ENCODE measurements at places on chromosomes 6 and 20.

DNA sequence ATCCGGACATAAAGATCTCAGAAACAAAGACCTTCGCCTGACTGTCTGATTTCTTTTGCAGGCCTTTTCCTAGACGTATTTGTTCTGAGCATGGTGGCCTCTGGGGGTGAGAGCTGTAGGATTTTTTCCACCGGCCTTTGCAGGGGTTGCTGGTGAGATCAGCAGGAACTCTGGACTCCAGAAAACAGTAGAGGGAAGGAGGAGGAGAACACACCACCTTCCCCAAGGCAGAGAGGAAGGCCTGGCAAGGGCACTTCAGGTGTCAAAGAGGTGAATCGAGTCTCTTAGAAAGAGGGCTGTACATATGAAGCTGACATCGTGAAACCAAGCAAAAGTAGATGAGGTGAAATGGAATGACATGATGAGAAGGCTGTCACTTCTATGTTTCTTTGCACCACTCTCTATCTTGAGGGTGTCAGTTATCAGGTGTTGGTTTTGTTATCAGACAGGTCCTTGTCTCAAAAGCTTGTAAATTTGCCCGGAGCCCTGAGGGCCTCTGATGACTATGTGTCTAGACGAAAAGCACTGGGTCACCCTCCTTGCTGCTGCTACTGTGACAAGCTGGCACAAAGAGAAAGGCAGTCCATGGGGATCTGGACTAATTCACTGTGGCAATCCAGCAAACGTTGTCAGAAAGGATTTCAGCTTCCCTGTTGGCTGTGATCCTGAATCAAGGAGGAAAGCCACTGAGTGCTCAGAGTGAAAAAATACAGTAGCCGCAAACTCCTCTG, 91.3 kb upstream of the MAP3K7 start:
- DNase-seq, result no peak

DNA sequence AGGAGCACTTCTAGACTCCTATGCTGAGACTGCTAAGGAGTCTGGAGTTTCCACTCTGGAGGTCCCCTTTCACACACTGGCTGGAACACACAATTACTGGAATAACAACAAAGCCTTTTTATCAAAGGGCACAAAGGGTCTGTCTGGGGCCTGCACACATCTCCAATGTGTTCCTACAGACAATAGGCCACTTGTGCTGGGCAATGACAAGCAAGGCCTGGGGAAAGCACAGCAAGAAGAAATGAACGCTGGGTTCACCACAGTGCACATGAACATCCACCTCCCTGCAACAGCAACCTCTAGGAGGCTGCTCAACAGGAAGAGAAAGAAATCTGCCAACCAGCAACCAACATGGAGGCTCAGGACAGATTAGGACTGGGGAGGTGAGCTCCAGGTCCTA, 43.9 kb downstream of the TRPC4AP start:
- DNase-seq, result no peak

DNA sequence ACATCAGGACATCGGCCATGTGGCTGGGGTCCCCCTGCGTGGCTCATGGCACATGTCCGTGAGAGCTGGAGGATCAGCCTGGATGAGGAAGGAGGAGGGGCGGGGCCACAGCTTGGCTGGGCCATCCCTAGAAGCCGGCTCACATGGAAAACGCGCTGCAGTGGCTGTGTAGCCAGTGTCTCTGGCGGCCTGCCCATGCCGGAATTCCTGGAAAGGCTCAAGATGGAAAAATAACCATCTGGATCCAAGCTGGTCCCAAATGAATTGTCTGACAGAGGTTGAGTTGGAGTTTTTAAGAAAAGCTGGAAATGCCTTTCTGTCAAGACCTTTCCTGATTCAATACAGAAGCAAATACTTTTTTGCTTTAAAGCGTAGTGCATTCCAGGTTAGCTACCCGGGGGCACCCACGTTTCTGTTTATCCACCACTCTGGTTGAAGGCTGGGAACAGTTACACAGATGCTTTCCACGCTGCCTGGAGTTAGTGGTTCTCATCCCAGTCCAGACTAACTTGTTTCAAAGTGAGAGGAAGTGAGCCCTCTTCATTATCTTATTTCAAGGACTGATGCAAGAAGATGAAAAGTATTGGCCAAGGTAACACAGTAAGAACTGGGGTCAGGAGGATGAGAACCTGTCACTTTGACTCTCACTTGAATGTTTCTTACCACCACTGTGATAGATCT, 99.0 kb downstream of the GMPR start:
- peak; percentile 63 for DNase-seq

GRCh38 chr20:33521461-33521860, 31.6 kb downstream of the CBFA2T2 start:
- no peak for DNase-seq
